ENCODE measurements at places on chromosomes 7 and 10.

DNA sequence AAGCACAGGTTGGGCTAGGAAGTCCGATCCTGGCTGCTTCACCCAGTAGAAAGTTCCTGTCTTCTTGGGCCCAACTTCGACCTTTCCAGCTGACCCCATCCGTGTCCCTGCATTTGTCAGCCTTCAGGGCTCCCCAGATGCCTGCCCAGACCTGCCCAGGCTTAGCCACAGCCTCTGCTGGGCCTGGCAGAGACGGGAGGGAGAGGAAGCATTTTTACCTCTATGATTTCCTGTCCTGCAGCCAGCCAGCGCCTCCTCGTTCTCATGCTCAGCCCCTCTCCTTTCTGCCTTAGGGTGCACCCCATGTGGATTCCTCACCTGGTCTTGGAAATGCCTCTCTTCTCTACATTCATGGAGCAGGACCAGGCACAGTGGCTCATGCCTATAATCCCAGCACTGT is 3.7 kb downstream of the METTL27 start:
- DNase-seq = no peak

DNA sequence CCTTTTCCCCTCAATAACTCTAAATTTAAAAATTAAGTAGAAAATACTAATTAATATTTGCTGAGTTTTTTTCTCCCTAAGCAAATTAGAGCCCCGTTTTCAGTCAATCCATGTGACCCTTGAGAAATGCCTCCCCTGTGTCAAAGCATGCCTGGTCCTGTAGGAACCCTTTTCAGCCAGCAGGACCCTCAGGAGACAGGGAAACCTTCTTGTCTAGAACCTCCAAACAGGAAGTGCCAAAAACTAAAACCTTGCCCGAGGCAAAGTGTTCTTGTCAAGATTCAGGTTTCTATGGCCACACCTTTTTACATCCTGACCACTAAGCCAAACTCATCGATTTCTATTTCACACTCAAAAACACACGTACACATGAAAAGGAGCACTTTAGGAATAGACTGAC is 60.1 kb upstream of the NFE2L3 start:
- DNase-seq = no peak

DNA sequence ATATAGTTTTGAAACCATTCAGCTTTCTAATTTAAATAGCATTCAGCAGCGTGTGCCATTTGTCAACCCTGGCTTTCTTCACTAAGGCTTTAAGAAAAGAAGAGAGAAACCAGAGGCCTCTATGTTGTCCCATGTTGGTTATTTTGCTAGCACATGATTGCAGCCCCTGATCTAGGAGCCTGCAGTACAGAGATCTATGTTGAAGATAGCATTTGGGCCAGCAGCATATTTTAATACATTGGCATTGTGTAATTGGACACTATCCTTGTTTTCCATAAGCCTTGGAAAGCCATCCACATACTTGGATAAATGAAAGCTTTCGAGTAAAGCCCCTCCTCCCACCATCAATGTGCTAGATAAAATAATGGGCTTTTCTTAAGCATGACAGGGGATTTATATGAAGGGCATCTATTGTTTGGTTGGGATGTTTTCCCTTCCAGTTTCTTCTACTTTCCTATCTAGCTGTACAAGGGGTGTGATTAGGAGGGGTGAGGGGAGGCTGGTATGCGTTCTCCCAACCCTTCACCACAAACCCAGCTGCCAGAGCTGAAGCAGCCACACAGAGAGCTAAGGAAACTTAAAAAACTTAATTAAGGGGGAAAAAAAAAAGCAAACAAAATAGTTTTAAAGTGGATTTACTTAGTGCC is 23.1 kb upstream of the SDHAF3 start:
- DNase-seq = no peak

DNA sequence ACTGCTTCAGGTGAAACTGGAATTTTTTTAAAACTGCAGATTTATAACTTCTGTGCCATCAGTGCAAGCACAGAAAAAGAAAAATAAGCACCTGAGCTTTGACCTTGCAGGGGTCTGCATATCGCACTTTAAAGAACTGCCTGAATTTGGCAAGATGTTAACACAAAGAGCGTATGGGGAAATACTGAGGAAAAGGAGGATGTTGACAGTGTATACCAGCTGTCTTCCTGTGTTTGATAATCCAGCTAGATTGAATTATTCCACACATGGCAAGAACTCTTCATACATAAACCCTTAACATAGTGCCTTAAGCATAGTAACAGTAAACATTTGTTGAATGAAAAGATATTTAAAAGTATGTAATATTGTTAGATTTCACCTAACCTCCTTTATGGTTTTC is 30.0 kb downstream of the SMC3 start:
- DNase-seq = no peak

DNA sequence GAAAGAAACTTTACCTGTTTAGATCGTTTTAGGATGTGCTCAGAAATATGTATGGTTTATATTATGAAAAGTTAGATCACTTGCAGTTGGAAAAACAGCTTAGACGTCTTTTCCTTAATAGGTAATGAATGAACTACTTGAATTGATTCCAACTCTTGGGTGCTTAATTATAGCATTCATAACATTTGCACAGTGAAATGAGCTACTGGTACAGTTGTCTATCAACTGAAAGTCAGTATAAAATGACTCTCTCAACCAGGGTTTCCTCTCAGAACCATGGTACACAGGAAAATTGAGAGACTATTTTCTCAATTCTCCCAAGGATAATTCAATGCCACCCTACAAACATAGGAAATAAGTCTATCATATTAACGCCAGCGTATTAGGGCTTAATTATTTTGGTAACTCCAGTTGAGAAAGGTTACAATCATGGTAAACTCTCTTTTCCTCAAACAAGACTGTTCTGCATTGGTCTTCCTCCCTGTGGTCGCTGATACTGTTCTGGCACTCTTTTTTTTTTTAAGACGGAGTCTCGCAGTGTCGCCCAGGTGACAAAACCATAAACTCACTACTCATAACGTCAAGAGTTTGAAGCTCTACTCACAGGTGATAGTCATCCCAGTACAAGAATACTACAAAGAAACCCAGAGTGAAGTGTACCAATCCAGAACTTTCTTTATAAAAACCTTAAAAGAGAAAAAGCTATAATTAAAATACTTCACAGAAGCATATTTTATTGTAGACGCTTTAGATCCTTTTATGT is 2.0 kb downstream of the ANLN start:
- DNase-seq = no peak

DNA sequence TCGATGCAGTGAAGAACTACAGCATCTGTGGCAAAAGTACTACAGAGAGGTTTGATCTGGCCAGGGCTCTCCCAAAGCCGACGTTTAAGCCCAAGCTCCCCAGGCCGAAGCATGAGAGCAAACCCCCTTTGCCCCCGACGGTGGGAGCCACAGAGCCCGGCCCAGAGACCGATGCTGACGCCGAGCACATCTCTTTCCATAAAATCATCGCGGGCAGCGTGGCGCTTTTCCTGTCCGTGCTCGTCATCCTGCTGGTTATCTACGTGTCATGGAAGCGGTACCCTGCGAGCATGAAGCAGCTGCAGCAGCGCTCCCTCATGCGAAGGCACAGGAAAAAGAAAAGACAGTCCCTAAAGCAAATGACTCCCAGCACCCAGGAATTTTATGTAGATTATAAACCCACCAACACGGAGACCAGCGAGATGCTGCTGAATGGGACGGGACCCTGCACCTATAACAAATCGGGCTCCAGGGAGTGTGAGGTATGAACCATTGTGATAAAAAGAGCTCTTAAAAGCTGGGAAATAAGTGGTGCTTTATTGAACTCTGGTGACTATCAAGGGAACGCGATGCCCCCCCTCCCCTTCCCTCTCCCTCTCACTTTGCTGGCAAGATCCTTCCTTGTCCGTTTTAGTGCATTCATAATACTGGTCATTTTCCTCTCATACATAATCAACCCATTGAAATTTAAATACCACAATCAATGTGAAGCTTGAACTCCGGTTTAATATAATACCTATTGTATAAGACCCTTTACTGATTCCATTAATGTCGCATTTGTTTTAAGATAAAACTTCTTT is 2.3 kb downstream of the LRRTM3 start:
- no peak for DNase-seq

DNA sequence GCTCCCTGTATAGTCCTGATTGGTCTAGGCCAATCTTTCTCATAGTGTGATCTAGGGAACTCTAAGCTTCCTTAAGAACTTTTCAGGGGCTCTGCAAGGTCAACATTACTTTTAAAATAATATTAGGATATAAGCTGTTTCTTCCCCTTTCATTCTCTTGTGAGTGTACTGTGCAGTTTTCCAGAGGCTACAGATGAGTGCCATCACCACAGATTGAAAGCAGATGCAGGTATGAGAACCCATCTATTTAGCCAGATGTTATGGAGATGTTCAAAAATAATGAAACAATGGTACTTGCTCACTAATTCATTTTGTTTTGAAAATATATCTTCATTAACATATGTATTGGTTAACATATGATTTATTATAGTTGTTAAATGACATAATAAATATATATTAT is 169.2 kb upstream of the SEMA3A start:
- DNase-seq = no peak
